Activated CD8-positive, alpha-beta T cell treated with anti-CD3 and anti-CD28 coated beads for 36 hours (primary cell): ENCODE measurements at places on chromosomes 5 and 9. TPM values are rescaled to one million over a fixed set of nuclear protein-coding genes. Genes with fewer than 3 reads are reported as not detected.
A peak's percentile ranks its signal among the peaks of the same experiment; 100 is the strongest.

DNA sequence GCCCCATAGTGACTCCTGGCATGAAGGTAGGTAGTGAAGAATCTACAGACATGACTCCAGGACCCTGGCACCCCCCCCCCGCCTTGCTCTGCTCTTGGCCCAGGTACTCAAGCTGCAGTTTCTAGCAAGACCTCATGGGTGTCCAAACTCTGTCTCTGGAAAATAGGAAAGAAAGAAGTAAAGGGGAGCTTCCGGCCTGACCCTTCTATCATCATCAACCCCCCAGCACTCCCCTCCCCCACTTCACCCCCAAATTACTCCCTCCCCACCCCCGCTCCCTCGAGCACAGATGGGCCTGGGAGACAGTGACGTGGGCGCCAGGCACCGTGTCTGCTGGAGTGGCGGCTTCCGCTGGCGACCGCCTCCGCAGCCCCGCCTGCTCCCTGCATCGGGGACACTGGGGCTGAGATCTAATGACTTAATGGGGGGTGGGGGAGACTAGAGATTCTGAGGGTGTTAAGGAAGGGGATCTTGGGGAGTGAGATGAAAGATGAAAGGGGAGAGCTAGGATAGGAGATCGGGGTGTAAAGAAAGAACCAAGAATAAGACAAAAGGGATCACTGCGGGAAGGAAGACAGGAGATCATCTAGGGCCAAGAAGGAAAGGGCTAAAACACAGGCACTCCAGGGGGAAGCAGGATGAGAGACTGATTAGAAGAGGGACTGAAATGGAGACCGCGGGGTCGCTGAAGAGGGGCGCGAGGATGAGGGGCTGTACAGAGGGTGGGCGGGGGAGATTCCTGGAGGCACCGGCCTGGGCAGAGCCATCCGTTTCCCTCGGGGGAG is 1.1 kb upstream of the DNAJB5 start:
- peak overlapping the region; percentile 91 for H3K27ac ChIP-seq
- peaks cover 9% of the 10 kb centered on the region for H3K36me3 ChIP-seq
- peak; percentile 80 for DNase-seq
- peak overlapping the region; percentile 80 for H3K4me3 ChIP-seq
- H3K27me3 ChIP-seq, result no peaks in the 10 kb centered on the region

Gene HCN1
- total RNA-seq, result not detected

Gene FOXI1
- total RNA-seq, result not detected

GRCh38 chr9:119792242-119792641 is 423.0 kb upstream of the BRINP1 start:
- H3K4me3 ChIP-seq, result no peak overlapping the region
- no peaks in the 10 kb centered on the region for H3K36me3 ChIP-seq
- H3K27me3 ChIP-seq, result peaks cover 1% of the 10 kb centered on the region
- no peaks in the 10 kb centered on the region for H3K4me1 ChIP-seq

Gene TMC1
- not detected for total RNA-seq

Gene NUTM2F
- total RNA-seq, result not detected

- H3K27me3 ChIP-seq, result peaks cover 18% of the 10 kb centered on the region
- H3K36me3 ChIP-seq, result no peaks in the 10 kb centered on the region
- no peak for DNase-seq
- no peak overlapping the region for H3K4me3 ChIP-seq
- H3K27ac ChIP-seq, result no peak overlapping the region
- no peaks in the 10 kb centered on the region for H3K4me1 ChIP-seq
Observed at GRCh38 chr9:91958174-91958573, 8.1 kb upstream of the ROR2 start.

DNA sequence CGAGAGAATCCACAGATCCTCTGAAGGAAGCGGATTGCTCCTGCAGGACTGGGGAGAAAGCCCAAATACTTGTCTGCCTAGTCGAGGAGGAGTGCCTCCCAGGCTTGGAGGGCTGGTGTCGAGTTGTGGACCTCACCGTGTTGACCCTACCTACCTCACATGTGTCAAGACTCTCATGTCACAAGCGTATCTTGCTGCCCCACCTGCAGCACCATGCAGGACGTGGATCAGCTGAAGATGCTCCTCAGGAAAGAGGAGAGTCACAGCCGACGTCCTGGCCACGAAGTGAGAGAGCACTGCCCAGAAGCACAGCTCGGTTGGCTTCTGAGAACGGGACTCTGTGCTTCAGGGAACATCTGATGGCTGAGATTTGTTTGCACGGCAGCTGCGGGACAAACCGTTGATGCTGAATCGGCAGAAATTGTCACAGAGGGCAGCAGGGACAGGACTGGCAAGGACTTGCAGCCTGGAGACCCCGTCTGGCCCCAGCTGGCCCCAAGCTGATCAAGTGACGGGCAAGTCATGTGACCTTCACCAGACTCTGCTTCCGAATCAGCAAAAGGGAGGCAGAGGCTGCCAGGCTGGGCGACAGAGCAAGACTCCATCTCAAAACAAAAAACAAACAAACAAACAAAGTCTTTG is 119.1 kb upstream of the ITGA1 start:
- no peaks in the 10 kb centered on the region for H3K36me3 ChIP-seq
- DNase-seq, result no peak
- no peak overlapping the region for H3K27ac ChIP-seq
- H3K27me3 ChIP-seq, result no peaks in the 10 kb centered on the region
- peaks cover 2% of the 10 kb centered on the region for H3K4me1 ChIP-seq

DNA sequence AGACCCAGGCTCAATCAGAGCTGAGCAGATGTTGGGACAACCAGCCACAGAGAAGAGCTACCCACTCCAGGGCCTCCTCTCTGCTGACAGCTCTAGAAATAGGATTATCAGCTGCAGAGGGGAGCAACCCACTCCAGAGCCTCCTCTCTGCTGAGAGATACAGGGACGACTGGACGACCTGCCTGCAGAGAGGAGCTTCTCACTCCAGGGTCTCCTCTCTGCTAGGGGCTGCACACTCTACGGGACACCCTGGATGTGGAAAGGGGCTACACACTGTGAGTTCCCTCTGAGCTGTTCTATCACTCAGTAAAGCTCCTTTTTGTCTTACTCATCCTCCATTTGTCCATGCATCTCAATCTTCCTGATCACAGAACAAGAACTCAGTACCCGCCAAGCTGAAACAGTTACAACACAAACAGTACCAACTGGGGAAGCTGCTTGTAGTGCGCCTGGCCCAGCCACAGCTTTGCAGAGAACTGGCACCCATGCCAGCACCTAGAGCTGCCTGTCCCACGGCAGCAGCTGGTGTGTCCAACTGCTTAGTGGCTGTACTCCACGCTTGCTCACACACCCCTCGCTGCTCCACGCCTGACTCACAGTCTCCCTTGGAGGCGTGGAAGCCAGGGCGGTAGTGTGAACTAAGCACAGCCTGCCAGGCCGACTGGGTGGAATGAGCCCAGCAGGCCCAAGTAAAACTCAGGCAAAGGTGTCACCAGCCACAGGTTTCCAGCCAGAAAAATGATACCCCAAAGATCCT is 56.8 kb downstream of the PRELID2 start:
- no peaks in the 10 kb centered on the region for H3K36me3 ChIP-seq
- no peaks in the 10 kb centered on the region for H3K27me3 ChIP-seq
- no peak overlapping the region for H3K27ac ChIP-seq
- H3K4me1 ChIP-seq, result no peaks in the 10 kb centered on the region
- no peak for DNase-seq

- peaks cover 2% of the 10 kb centered on the region for H3K27me3 ChIP-seq
- peak overlapping the region; percentile 27 for H3K27ac ChIP-seq
- H3K36me3 ChIP-seq, result no peaks in the 10 kb centered on the region
- peaks cover 13% of the 10 kb centered on the region for H3K4me1 ChIP-seq
- peak; percentile 87 for DNase-seq
Observed at GRCh38 chr9:20640331-20641187, 18.3 kb upstream of the MLLT3 start.

- H3K27ac ChIP-seq, result peak overlapping the region; percentile 90
- peak; percentile 63 for DNase-seq
- no peaks in the 10 kb centered on the region for H3K36me3 ChIP-seq
- H3K27me3 ChIP-seq, result no peaks in the 10 kb centered on the region
- peaks cover 29% of the 10 kb centered on the region for H3K4me1 ChIP-seq
- peak overlapping the region; percentile 59 for H3K4me3 ChIP-seq
Observed at GRCh38 chr5:142432369-142432863, 107.6 kb upstream of the SPRY4 start.

GRCh38 chr9:2336055-2336454 is 285.5 kb upstream of the VLDLR start:
- H3K27me3 ChIP-seq, result no peaks in the 10 kb centered on the region
- H3K36me3 ChIP-seq, result no peaks in the 10 kb centered on the region
- H3K27ac ChIP-seq, result no peak overlapping the region
- H3K4me1 ChIP-seq, result no peaks in the 10 kb centered on the region
- peak; percentile 2 for DNase-seq
- H3K4me3 ChIP-seq, result no peak overlapping the region

DNA sequence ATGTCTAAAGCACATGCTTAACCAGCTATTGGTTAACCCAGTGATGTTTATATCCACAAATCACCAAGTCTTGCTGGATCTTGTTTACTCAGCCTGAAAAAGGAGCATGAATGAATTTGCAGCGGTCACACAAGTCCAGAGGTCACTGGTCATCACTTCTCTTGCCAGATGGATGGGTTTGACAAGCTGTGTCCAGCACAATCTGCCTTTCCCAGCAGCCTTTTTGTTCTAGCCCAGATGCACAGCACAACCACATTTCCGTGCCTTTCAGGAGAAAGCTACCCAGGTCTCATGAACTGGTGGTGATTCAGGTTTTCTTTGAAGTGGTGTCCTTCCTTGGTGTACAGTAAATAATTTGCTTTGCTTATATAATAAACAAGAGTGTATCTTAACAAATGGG is 32.1 kb downstream of the TMEM252 start:
- no peaks in the 10 kb centered on the region for H3K4me1 ChIP-seq
- H3K27me3 ChIP-seq, result peaks cover 4% of the 10 kb centered on the region
- H3K27ac ChIP-seq, result no peak overlapping the region
- no peak overlapping the region for H3K4me3 ChIP-seq
- DNase-seq, result no peak

Gene GFI1B
- total RNA-seq, result not detected

Gene LEAP2
- total RNA-seq, result 3.5 TPM

DNA sequence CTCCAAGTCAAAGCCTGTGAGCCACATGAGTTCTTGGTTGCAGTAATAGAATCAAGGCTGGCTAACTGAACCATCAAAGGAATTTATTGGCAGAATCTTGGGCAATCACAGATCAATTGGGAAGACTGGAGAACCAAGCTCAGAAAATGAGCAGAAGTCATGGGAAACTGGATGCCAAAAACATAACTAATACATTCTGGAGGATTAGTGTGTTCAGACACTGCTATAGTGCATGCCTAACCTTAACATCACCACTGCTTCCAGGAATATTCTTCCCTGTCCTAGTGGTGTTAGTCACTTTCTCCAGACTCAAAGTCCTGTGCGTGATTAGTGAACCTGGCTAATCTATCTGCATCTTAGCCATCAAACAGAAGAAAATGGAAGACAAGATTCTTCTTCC is 843.7 kb downstream of the EFNA5 start:
- no peak overlapping the region for H3K4me3 ChIP-seq
- H3K36me3 ChIP-seq, result no peaks in the 10 kb centered on the region
- H3K27ac ChIP-seq, result no peak overlapping the region

DNA sequence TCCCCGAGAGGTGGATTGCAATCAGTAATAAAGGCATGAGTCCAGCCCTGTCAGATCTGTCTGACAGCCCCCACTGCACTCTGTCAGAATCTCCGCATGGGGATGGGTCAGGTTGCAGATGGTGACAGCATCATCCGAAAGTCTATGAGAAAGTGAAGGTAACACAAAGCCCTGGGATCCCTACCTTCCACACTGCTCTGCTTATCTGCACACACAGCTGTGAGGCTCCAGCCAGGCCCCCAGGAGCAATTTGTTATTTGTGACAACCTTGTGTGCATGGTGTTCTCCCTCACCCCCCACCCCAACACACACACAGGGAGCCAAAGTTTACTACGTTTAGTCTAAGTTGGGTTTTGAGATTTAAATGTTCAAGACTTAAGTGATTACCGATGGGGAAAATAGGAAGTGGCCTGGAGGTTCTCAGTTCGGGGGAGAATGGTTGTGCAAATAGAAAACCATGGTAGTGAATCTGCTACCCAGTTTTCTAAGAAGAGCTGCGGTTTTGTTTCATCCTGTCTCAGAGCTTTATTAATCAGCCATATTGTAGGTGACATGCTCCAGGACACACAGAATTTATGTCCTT is 92.7 kb downstream of the SV2C start:
- H3K36me3 ChIP-seq, result no peaks in the 10 kb centered on the region
- peak overlapping the region; percentile 62 for H3K27ac ChIP-seq
- no peaks in the 10 kb centered on the region for H3K27me3 ChIP-seq
- H3K4me1 ChIP-seq, result peaks cover 19% of the 10 kb centered on the region
- DNase-seq, result peak; percentile 24
- peak overlapping the region; percentile 18 for H3K4me3 ChIP-seq

Gene AJM1
- total RNA-seq, result 6.4 TPM

DNA sequence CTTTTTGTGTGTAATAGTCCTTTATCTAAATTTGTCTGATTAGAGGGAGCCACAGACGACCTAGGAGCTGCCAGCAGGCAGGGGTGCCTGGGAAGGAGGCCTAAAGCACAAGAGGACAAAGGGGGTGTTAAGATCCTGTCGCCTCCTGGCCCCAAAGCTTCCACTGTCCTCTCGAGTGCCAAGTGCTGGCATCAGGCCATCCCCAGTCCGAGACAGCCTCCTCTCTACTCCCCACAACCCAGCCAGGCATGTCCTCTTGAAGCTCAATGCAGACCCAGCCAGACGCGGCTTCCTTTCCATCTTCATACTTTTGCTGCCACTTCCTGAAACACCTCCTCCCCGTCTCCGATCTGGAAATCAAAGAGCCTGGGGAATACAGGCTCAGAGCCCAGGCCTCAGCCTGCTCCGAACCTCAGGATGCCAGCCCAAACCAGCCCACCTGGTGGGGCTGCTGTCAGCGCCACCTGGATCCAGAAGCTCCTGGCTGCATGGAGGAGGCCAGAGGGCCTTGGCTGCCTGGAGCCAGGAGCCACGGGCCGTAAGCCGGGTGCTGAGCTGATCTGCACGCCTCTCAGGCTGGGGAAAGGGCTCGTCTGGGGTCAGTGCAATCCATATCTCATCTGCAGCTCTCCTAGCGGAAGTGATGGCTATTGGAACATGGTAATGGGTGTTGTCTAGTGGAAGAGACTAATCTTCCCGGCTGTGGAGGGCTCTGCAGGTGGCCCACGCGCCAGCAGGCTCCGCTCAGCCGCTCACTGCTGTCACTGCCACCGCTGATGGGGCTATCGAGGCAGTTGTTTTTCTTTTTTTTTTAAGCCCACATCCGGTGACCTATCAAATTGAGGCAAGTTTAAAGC is 60.2 kb upstream of the FUBP3 start:
- H3K4me3 ChIP-seq, result no peak overlapping the region
- DNase-seq, result no peak
- H3K27me3 ChIP-seq, result peaks cover 9% of the 10 kb centered on the region
- peaks cover 4% of the 10 kb centered on the region for H3K4me1 ChIP-seq

DNA sequence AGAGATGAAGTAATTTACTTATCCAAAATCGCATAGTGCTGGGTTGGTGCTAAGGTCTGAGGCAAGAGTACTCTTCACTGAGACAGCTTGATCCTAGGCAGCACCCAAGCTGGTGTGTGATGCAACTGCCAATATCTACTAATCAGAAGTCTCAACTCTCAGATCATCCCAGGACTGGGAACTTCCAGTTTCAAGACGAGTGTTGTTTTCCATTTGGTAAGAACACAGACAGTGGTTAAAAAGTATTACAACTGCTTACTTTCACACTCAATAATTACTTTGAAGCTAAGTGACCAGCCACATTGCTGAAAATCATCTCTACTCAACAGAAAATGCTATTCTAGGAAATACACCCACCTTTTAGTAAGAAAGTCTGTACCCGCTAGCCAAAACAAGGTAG is 45.3 kb downstream of the FBXW11 start:
- H3K27me3 ChIP-seq, result no peaks in the 10 kb centered on the region
- peaks cover 90% of the 10 kb centered on the region for H3K4me1 ChIP-seq
- peak; percentile 81 for DNase-seq

Gene BARX1
- total RNA-seq, result 6.6 TPM

- no peak overlapping the region for H3K4me3 ChIP-seq
- peak; percentile 42 for DNase-seq
- H3K27ac ChIP-seq, result no peak overlapping the region
- H3K27me3 ChIP-seq, result no peaks in the 10 kb centered on the region
- H3K4me1 ChIP-seq, result peaks cover 34% of the 10 kb centered on the region
Observed at GRCh38 chr5:150461231-150461630, 11.7 kb upstream of the RPS14 start.

Gene ETF1
- total RNA-seq, result 161 TPM

Gene NPR3
- total RNA-seq, result 0.05 TPM
